ENCODE measurements at places on chromosomes 4 and X.

GRCh38 chr4:119284876-119285780 is 36.8 kb downstream of the FABP2 start:
- no peak for DNase-seq

DNA sequence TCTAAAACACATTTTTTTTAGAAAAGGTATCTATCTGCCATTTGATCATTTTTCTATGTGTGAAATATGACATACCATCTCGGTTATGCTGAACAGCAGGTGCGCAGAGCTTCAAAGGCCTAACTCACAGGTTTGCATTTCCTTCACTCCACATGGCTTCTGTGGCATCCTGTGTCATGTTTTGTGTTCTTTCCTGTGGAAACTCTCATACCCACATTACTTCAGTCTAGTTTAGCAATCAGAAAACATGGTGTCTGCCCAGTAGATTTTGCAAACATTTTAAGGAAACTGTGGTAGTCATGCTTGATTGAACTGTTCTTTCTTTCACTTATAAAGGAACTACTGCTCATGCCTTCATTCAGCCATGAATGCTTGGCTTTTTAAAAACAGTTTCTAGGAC is 11.3 kb upstream of the ARAP2 start:
- DNase-seq: peak; percentile 69

GRCh38 chrX:72255445-72255844 is 16.6 kb upstream of the ERCC6L start:
- DNase-seq: no peak

GRCh38 chr4:7186031-7186430 is 6.3 kb upstream of the SORCS2 start:
- DNase-seq: peak; percentile 10

GRCh38 chr4:160403081-160403480 is 1300.2 kb downstream of the RAPGEF2 start:
- DNase-seq: no peak

DNA sequence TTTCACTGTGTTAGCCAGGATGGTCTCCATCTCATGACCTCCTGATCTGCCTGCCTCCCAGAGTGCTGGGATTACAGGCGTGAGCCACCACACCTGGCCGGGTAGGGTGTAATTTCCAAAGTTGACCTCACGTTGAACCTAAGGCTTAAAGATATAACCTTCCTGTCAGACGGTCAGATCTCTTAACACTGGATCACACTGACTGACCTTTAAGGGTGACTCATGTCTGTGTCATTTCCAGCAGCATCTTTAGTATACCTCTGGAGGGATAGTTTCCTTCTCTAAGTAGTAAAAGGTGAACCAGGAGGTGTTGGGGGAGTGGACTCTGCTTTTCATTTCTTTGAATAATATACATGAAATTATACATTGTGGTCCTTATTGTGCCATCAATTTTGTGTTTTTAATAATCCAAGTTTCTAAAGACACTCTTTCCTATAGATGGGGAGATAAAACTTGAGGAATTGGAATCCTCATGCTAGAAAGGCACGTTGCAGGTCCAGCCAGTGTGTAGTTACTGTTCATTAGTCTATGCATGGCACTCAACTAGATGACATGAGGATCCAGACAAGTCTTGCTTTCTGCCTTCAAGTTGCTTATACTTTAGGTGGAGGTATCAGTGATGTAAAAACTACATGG is 45.7 kb downstream of the ARHGAP10 start:
- no peak for DNase-seq

DNA sequence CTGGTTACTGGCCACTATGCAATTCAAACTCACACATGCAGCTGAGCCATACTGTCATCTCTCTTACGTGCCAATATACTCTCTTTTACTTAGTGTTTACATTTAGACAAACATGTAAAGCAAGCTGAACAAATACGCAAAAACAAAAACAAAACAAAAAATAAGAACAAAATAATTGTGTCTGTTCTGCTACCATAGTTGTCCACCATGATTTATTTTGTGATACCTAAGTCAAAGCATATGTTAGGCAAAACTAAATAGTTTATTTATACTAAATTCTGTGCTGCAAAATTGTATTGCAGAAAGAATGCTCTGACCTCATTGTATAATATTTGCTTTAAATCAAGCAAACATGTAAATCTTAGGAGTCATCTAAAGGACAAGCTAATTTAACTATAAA is 943.2 kb upstream of the AGA start:
- no peak for DNase-seq

- no peak for DNase-seq
Measured at GRCh38 chr4:112185334-112185733, 40.1 kb downstream of the FAM241A start.

DNA sequence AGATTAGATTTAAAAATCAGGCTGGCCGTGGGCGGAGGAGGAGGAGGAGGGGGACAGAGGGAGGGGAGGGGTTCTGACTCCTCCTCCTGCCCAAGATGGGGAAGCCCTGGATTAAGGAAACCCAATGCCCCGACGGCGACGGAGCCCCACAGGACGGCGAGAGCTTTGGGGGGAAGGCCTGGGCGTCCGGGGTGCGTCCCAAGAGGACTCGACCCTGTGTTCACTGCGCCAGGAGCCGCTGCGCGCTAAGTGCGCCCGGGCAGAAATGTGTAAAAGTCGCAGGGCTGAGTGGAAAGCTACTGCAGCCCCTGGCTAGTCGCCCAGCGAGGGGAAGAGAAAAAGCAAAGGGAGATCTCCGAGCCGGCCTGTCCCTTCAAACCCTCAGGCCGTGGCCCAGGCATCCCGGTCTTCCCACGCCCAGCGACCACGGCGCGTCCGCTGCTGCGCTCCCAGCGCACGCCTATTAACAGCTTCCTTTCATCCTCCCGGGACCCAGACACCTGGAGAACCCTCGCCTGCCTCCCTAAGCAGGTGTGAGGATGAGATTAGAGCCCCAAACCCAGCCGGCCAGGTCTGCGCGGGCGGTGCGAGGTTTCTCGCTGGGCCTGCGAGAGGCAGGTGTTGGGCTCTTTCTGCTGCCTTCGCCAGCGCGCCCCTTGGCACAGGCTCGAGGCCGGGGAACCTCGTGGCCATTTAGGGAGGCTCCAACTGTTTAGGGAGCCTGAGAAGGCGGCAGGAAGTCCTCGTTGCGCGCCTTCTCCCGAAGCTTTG is 1.4 kb upstream of the RPS6KA3 start:
- peak; percentile 40 for DNase-seq

GRCh38 chrX:17292111-17292527 is 82.9 kb upstream of the NHS start:
- no peak for DNase-seq

DNA sequence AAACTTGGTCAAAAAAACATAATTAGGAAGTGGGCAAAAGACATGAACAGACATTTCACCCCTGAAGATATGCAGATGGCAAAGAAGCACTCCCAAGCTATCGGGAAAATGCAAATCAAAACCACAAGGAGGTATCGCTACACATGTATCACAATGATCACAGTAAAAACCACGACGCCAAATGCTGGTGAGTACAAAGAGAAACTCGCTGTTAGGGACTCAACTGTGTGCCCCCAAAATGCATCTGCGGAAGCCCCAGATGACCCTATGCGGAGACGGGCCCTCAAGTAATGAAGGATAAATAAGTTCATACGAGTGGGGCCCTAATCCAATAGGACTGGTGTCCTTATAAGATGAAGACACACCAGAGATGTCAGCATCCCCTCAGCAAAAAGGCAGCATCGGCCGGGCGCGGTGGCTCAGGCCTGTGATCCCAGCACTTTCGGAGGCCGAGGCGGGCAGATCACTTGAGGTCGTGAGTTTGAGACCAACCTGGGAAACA is 10.2 kb downstream of the GAK start:
- DNase-seq: no peak

- DNase-seq: no peak
Measured at GRCh38 chr4:3193531-3194203, 55.3 kb upstream of the MSANTD1 start.

GRCh38 chrX:29308726-29309125 is 721.5 kb downstream of the IL1RAPL1 start:
- DNase-seq: no peak

DNA sequence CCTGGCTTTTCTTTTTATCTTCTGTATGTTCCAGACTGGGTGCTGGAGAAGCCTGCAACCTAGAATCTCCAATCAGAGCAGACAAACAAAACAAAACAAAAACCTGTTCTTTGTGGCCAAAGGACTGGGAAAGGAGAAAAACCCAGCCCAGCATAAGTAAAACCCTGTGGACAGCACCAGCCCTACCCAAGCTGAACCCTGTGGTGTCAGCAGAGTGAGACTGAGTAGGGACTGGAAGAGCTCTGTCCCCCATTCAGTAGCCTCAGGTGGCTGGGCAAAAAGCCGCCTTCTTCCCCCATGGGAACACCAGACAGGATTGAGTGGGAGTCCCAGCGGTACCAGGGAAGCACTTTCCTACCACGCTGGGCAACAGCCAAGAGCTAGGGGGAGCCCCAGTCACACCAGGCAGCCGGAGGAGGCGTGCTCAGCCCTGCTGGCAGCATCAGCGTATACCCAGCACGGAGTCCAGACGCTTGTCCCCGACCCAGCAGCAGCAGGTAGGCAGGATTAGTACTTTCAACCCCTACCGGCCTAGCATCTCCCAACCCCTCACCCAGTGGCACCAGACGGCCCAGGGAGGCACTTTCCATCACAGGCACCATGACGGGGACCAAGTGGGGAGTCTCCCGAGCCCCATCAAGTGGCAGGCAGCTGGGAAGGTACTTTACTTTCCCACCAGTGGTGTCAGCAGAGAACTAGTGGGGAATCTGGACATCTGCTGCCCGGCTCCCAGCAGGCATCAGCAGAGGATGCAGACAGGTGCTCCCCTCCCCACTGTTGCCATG is 8.6 kb upstream of the JADE3 start:
- DNase-seq: peak; percentile 68

DNA sequence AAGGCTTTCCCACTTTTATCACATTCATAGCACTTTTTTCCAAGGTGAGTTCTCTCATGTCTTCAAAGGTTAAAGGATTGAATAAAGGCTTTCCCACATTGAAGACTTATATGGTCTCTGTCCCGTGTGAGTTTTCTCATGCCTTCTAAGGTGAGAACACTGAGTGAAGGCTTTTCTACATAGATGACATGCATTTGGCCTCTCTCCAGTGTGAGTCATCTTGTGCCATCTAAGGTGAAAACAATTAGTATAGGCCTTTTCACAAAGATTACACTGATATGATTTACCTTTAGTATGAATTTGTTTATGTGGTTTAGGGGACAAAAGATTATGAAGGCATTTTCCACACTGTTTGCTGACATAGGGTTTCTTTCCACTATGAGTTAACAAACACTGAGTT is 21.2 kb downstream of the USP17L30 start:
- DNase-seq: no peak

- no peak for DNase-seq
Measured at GRCh38 chrX:110218591-110218990, 99.3 kb downstream of the AMMECR1 start.

DNA sequence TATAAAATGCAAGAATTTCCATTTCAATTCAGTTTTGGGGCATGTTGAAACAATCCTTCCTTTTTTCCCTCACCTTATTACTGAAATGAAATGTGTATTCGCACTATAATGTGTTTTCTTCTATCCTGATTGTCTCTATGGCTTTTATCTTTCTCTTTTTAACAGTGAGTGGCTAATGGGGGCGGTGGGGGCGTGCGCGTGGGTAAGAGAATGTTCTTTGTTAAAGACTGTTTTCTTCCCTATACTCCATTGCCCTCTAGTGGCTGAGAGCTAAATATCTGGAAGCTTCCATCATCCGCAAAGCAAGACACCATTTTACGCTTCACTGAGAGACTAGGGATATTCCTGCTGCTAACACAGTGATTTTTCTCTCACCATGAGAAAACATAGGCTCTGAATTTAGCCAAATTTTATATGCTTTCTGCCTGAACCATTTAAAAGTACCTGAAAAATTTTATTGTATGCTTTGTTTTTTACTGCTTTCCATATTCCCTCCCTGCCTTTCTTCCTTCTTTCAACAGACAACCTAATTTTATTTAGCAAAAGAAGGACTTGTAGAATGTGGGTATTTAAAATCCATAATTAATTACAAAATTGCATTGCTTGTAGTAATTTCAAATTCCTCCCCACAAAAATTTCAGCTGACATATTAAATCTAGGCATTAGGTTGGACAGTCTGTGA is 194.0 kb downstream of the GASK1B start:
- DNase-seq: peak; percentile 4

DNA sequence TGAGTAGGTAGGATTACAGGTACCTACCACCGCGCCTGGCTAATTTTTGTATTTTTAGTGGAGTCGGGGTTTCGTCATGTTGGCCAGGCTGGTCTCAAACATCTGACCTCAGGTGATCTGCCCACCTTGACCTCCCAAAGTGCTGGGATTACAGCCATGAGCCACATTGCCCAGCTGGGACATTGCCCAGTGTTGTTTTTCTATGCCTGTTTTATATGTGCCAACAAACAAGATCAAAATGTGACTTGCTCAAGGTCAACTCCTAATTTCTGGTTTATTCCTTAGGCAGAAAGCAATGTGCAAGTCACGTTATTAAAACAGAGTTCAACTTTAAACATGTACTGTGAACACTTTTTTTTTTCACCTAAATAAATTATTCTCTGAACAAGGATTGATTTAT is 2.7 kb downstream of the LRIT3 start:
- no peak for DNase-seq

DNA sequence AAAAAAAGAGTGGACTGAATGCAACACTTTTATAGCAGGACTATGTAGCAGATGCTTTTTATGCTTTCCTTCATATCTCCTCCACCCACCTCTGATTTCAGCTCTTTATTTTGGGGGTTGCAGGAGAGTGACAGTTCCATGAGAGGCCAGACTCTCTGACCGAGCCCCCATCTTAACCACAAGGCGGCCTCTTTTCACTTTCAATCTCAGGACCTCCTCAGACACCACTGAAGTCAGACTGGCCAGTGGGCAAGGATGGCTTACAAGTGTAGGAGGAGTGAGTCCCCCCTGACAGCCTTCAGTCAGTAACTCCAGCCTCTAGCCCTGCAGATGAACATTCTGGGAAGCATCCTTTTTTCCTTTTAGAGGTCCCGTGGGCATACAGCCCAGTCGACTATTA is 140.8 kb downstream of the FRAS1 start:
- no peak for DNase-seq

DNA sequence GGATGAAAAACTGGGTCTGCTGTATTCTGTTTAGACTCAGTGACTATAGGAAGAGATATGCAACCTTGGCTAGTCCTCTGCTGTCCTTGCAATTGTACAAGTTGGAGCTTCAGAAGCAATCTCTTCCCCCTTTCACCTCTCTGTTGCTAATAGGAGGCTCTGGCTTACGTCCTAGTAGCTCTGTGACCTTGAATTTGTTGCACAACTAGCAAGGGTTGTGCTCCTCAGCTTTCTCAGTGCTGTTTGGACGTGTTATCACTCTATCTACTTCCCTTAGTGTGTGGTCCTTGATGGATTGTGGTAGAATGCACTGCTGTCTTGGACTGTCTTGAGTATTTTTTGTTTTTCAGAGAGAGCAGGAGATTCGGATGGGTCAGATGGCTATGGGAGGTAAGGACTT is 3.4 kb upstream of the ITGB1BP2 start:
- DNase-seq: no peak
